Heart left ventricle (tissue), 16 donors: ENCODE measurements at places on chromosomes 6 and 20.

GRCh38 chr6:88298066-88298845 lies 132.1 kb upstream of the CNR1 start:
- no peak for DNase-seq

DNA sequence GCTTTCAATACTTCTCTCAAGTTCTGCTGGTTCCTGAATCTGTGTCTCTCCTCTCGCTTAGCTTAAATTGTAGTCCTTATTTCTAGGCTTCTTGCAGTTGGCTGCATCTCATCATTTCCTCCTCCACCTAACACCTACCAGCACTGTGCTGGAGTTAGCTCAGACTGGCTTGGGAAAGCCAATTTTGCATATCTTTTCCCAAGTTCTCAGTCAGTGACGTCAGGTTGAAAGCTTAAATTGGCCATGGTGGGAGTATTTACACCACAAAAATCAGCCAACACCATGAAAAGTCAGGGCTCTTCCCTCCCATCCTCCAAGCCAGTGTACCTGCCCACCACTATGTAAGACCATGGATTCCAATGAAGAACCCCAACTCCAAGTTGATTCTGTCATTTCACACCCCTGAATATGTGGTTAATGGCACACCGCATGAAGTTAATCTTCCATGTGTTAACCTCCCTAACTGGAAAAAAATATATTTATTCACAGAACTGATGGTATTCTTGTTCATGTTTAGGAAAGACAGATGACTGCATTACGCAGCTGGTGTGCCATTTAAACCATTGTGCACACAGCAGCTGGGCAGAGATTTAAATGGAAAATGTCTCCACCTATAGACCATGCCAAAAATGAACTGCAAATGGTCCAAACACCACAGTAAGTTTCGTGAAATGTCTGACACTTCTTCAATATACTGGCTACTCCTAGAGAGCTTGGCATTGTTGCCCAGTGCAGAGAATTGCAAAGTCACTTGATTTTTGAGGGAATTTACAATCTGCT lies 274.1 kb upstream of the MAP3K7 start:
- no peak for DNase-seq

DNA sequence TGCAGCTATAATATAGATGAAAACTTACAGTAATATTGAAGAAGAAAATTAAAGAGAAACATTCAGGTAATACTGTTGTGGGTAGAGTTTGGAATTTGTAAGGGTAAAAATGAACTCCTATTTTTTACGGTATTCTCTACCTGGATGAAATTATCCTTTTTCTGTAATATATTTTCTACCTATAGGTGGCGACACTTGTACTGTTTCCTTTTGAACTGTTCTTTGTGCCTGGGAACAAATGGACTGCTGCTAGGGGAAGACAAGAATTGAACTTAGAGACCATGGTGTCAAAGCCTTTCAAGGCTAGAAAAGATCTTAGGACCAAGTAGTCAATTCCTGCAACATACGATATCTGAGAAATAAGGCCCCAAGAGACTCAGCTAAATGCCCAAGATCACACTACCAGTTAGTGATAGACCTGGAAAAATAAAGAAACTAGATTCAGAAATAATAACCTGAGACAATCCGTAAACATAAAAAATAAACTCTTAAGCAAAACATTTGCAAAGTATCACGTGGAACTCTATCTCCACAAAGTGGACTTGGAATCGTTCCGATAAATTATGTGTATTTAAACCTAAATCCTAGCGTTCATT lies 383.8 kb downstream of the TFAP2A start:
- DNase-seq, result no peak

DNA sequence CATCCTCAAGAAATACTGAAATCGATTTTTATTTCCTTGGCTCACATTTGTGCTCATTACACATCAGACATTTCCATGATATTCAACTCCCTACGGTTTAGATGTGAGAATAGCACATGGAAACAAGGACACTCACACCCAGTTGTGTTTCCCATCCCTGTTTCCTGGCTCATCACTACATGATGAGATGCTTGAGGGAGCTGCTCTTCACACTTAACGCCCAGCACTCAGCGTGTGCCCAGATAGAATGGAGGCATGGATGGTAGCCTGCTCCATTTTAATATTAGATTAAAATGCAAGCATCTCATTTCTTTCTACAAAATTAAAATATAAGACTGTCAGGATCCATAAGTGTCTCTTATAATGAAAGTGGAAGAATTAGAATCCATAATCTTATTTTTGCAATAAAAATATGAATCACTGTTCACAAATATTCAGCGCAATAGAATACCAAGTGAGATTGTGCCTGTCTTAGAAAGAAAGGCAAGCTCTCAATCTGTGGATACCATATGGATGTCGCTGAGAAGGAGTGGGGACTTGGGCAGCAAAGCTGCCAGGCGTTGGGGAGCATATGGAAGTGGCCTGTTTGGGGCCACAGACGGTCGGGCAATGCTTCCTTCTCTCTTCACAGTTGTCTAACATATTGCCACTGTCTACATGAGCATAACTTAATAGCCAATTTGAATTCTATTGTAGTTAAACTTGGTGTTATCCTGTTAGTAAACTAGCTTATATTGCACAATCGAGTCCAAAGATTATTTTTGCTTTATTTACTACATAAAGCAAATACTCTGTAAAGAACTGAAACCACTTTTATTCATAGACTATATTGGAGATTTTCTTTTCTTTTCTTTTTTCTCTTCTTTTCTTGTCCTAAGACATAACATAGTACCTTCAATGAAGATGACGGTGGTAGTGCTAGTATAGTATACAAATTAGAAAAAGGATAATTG lies 206.8 kb upstream of the QKI start:
- no peak for DNase-seq

- DNase-seq, result no peak
Observed at GRCh38 chr6:130223508-130223907, 757 bp upstream of the SAMD3 start.

GRCh38 chr6:12947151-12947871 lies 230.7 kb downstream of the PHACTR1 start:
- DNase-seq, result no peak

DNA sequence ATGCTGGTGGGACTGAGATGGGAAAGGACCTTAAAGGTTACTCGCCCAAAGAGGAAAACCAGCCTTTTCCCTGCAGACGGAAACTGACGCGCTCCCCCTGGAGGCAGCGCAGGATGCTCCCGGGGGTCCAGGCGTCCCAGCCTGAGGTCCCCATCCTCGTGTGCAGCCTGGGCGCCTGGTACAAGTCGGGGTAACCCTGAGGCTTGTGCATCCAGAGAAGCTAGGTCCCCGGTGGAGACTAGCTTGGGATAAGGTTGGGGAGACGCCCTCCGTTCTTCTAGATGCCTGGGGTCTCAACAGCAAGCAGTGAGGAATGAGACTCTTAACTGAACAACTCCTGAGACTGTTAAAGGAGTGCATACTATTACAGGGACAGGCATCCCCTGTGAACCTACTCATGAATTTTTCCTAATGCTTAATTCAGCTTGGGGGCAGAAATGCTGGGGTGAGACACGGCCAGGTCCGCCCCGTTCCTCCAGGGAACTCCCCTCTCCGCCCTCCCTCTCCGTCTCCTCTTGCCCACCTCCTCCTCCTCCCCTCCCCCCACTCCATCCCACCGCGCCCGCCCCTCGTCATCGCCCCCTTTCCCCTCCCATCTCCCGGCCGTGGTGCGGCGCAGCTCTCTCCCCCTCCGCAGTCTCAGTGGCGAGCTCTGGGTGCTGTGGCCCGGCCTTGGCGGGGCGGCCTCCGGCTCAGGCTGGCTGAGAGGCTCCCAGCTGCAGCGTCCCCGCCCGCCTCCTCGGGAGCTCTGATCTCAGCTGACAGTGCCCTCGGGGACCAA lies at the start of gene PRSS35:
PRSS35 (plus strand) TSS at position 634 of the 781 bp plus-strand sequence. CDS start 10,908 bp downstream, outside the sequence.
- peak; percentile 77 for DNase-seq

DNA sequence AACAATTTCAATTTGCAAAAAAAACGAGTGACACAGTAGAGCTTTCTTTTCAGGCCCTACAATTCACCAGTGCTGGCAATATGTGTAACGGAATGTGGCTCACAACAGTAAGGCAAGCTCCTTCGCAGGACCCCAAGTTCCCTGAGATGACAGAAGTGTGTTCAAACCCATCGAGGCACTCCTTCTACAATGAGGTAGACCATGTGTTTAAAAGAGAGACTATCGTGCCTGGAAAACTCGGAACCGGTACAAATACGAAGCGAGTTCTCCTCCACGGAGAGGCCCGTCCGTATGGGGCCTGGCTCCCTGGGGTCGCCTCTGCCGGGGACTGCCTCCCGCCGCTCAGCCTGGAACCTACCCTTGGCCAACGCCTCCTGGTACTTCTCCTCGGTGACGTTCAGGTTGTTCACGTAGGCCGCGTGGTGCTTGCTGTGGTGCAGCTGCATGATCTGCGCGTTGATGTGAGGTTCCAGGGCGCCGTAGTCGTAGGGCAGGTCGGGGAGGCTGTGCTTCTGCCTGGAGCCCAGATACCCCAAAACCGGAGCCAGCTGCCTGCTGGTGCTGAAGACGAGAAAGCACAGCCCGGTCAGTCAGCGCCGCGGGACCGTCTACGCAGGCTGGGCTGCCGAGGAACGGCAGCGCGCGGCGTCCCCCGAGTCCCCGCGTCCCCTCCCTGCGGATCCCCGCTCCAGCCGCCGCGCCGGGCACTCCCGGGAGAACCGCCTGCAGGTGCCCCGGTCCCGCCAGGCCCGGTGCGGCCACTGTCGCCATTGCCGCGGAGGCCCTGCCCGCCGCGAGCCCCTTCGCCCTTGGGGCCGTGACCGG lies 526 bp downstream of the SOD2 start:
- peak; percentile 77 for DNase-seq

DNA sequence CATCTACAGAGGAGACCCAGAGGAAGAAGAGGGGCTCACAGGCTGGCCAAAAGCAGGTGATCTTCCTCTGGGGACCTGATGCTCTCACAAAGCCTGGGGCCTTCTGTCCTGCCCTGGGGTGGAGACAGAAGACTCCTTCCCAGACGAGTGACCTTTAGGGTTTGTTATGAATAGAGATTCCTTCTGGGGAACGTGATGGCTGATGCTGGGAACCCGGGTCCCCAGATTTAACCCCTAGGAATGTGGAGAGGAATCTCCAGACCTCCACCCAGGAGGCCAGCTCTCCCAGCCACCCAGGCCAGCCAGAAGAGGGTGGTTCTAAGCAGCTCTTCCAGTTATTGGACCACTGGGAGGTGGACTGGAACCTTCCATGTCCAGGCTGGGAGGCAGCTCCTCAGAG lies 16.8 kb upstream of the CCN5 start:
- no peak for DNase-seq

DNA sequence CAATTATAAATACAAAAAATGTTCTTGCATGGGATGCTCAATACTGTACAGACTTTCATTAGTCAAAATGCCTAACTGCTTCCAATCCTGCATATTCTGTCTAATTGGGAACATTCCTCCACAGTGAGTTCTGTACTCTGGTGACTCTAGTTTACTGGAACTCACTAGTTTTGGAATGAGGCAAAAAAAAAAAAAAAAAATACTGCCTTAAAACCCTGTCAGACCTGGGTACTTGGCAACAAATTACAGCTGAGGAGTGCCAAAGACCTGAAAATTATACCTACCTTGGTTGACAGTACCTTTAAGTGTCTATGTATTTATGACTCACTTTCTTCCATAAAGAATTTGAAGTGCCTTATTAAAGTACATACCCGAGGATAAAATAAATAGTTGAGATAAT lies 276.7 kb downstream of the FARS2 start:
- no peak for DNase-seq

DNA sequence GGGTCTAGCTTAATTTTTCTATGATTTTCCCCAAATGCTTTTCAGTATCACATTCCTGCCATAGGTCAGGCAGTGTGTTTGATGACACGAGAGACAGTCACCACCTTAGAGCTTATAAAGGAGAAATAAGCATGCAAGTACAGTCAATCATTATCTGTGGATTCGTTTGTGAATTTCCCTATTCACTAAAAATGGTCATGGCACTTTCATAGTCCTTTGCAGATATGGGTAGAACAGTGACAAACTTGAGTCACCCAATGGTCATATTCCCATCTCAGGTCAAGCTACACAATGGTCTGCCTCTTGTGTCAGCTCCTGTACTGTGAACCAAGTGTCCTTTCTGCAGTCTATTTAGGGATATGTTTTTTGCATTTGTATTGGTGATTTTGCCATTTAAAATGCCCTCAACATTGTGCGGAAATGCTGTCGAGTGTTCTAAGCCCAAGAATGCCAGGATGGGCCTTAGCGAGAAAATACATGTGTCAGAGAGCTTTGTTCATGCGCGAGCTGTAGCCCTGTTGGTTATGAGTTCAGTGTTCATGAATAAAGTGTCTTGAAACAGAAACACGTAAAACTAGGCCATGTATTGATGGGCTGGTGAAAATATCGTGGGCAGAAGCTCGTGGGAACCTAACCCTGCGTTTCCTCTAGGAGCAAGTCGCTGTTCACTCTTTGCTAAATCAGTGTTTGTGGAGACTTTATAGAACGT lies 19.8 kb downstream of the SUMO4 start:
- no peak for DNase-seq

DNA sequence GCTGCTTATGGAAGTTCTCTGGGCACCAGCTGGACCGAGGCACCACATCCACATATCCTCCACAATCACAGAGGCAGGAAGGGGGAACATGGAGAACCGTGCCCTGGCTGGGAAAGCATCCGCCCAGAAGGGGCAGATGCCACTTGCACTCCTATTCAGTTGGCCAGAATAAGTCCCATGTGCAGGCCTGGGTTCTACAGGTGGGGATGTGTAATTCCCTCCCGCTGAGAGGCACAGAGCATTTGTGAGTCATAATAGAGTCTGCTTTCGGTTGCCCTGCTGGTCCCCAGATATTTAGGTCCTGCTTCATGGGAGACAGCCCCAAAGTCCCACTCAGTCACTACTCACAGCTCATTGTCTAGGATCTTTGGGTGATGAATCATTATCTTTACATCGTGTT lies 104.0 kb downstream of the PHACTR3 start:
- no peak for DNase-seq

DNA sequence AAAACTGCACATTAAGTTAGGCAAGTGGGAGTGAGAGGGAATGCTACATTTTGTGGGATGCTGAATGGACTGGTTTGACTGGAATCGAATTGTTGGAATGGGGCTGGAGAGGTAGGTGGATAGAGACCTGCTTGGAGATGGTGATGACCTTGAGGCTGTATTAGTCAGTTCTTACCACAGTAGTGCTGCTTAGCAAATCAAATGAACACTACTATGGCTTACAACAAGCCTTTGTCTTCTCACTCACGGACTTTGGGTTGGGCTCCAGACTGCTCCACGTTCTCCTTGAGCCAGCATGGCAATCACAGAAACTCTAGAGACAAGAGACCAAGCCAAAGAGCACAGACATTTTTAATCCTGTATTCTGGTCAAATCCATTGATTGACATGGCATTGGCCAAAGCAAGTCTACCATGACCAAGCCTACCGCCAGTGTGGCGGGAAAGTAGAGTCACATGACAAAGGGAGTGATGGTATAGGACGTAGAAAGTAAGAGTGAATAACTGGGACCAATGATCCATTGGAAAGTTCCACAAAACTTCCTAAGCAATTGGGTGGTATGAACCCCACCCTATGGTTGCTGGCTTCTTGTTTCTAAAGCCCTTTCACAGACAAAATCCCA lies 70.3 kb upstream of the FOXP4 start:
- no peak for DNase-seq
